ENCODE measurements at places on chromosomes 1 and 21.

DNA sequence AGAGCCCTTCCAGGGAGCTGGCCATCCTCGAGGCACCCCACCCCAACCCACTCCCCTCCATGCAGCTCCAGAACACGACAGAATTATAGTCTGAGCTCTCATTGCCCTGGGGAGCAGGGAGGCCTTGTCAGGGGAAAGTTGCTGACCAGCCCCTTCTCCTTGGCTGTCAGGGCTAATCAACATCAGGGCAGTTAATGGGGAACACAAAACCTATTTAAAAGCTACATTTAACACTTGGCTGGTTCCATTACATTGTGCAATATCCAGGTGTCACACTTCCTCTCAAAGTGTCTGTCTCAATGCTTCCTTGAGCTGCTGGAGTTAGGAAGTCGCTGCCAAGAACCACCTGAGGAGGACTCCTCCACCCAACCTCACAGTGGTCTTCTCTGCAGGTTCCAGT is 111.8 kb upstream of the GRIK3 start:
- no peak for DNase-seq

DNA sequence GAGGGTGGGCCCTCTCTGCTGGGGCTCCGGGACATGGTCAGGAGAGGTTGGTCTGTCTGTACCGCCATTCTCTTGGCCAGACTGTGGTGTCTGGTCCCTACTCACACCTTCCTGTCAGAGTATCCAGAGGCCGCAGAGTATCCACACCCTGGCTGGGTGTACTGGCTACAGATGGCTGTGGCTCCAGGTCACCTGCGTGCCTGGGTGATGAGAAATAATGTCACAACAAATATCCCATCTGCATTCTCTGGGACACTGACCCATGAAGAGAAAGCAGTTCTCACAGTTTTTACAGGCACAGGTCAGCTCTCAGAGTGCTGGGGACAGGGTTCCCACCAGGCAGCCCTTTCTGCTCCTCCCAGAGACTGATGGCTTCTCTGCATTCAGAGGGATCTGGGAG is 37.4 kb downstream of the ABCG1 start:
- DNase-seq = no peak

- no peak for DNase-seq
Observed at GRCh38 chr1:64195081-64195395, 8.4 kb upstream of the UBE2U start.

DNA sequence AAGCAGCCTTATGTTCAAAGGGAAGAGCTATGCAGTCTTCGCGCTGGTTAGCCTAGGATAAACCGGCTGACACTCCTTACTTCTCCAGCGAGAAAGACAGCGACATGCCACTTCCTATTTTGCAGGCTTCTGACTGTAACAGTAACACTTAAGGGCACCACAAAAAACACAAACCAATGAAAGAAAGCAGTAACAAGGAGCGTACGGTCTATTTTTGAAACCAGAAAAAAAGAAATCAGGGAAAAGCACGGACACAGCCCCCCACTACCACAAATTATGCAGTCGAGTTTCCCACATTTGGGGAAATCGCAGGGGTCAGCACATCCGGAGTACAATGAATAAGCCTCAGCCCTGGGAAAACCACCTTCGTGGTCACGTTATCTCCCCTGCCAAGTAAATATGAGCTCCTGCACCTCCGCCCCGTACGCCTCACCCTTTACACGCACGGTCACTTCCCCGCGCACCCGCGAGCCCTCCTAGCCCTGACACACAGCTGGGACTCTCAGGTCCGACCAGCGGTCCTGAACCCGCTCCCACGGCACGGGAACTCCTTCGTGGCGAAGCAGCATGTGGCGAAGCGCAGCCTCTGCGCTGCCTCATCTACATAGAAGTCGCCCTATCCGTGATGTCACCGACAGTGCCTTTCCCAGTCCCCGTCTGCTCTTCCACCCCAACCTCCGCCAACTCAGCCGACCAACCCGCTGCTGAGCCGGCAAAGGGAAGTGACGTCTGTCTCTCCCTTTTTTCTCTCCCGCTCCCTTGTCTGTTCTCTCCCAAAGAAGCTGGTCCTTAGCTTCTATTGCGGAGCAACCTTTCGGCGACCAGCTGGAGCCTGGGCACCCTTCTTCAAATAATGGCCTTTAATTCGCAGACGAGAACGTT is 40.9 kb upstream of the PPIAL4F start:
- peak; percentile 99 for DNase-seq

DNA sequence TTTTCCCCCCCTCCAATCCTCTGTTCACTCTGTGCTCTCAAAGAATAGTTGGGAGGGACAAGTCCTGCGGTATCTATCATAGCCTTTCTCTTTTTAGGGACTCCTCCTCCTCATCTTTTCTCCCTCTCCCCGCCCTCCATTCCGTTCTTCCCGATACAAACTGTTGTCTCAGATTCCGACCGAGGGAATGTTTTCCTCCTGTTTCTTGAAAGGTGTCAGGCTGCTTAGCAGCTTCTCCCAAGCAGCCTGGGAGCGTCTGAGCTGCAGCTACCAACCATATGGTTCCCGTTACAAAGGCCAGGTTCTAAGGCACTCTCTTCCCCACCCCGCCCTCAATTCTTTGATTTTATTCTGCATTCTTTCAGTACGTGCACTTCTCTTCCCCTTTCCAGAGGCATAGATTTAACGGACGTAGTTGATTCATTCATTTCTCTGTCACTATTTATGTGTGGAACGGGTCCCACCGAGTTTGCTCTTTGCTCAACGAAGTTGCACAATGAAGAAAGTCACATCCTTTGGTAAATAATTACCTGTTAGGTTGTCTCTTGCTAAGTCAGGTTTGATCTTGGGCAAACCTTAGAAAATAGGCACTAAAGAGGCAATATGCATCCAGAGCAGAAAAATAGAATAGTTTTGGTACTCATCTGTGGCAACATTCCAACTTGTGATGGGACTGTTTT is 2.8 kb downstream of the ADGRL2 start:
- no peak for DNase-seq

DNA sequence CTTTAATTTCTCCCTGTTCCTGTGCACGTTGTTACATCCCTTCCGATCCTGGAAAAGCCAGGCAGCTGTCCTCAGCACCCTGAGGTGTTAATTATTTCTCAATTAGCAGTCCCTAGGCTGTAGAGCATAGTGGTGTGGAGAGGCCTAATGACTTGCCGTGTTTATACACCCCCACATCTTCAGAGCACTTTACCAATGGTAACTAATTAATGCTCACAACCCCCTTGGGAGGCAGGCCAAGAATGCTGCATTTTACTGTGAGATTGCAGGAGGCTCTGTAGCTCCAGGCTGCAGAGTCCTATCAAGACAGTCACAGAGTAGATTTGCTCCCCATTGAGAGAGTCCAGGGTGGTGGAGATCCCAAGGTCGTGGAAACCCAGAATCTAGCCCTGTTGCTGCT is 2.4 kb upstream of the PARS2 start:
- DNase-seq = no peak

DNA sequence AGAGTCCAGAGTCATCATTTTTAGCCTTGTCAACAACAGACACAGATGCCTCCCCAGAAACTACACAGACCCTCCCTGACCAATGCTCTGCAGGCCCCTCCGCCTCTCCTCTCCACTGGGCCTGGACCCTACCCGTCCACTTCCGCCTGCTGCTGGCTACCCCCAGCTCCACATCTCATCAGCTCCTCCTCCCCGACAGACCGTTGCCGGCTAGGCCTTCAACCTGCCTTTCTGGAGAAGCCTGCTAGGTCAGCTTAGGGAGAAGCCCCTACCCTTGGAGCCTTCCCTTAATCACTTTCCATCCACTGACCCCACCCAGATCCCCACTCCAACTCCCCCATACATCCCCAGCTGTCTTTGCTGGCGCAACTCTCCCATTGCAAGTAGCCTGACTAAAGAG is 1.4 kb downstream of the TRIM17 start:
- DNase-seq = no peak

DNA sequence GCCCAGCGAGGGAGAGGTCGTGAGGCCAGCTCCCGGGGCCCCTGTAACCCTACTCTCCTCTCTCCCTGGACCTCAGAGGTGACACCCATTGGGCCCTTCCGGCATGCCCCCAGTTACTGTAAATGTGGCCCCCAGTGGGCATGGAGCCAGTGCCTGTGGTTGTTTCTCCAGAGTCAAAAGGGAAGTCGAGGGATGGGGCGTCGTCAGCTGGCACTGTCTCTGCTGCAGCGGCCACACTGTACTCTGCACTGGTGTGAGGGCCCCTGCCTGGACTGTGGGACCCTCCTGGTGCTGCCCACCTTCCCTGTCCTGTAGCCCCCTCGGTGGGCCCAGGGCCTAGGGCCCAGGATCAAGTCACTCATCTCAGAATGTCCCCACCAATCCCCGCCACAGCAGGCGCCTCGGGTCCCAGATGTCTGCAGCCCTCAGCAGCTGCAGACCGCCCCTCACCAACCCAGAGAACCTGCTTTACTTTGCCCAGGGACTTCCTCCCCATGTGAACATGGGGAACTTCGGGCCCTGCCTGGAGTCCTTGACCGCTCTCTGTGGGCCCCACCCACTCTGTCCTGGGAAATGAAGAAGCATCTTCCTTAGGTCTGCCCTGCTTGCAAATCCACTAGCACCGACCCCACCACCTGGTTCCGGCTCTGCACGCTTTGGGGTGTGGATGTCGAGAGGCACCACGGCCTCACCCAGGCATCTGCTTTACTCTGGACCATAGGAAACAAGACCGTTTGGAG is 23.7 kb upstream of the TNFRSF1B start:
- no peak for DNase-seq

GRCh38 chr1:104195395-104195794 is 445.7 kb downstream of the AMY1C start:
- DNase-seq = no peak

GRCh38 chr1:246947255-246947654 is 15.5 kb upstream of the AHCTF1 start:
- DNase-seq = no peak

DNA sequence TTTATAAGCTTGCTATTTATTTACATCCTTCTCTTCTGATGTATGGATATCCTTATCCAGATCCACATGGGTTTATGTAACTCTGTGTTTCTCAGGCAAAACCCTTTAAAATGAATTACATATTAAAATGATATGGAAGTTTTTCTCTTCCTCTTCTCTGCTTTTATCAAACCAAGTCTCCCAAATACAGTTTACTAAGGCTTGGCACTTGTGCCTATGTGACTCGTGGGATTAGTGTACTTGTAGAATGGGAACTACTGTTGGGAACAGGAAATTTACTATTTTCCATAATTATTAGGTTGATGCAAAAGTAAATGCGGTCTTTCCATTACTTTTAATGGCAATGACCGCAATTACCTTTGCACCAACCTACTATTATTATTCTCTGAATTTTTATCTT is 14.8 kb downstream of the SIM2 start:
- DNase-seq = no peak

DNA sequence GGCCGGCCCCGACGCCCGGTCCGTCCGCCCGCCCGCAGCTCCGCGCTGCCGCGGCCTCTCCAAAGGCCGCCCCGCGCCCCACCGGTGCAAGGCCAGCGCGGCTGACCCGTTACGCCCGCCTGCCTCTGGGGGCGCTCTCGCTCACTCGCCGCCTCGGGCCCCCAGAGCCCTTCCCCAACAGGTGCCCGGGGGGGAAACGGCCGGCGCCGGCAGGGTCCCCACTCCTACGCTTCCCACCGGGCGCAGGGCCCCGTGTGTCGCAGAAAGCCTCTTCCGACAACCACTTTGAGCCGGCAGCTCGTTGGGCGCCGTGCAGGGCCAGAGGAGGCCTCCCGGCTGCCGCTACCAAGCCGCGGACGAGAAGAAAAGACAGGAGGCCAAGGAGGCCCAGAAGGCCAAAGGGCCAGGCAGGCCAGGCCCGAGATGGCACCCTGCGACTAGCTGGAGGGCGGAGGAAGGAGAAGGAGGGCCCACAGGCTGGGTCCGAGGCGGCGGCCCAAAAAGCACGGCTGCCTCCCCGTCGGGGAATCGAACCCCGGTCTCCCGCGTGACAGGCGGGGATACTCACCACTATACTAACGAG is 64.9 kb upstream of the FCGR2A start:
- DNase-seq = no peak

DNA sequence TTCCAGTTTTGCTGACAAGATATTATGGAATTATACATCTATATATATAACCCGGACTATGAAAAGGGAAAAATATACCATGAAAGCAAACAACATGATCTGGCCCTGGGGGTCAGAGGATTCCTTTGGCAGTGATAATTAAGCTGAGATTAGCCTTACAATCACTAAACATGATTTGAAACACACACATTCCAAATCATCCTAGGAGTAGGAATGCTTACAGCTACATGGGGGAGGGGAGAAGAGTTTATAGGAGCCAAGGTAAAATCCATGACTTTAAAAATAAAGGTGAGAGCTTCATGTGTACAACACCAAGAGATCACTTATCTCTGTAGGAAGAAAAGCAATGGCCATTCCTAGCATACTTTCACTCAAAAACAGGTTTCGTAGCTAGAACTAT is 57.6 kb downstream of the AKT3 start:
- no peak for DNase-seq

DNA sequence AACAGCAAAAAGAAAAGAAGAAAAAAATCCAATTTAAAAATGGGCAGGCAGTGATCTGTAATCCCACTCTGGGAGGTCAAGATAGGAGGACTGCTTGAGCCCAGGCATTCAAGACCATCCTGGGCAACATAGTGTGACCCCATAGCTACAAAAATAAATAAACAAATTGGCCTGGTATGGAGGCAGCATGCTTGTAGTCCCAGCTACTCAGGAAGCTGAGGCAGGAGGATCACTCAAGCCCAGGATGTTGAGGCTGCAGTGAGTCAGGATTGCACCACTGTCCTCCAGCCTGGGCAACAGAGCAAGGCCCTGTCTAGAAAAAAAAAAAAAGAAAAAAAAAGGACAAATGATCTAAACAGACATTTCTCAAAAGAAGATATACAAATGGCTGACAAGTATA is 99.6 kb downstream of the EIF4G3 start:
- DNase-seq = no peak
